ENCODE measurements at places on chromosomes 3 and 15. TPM values are rescaled to one million over a fixed set of nuclear protein-coding genes. Genes with fewer than 3 reads are reported as not detected.

Gene TTBK2
- 13.5 TPM for total RNA-seq

Gene ATP2B2
- total RNA-seq: not detected

Gene TMA7
- total RNA-seq: 292 TPM

Gene DUOXA2
- not detected for total RNA-seq

Gene CYP1A1
- total RNA-seq: not detected

Gene KCNMB3
- total RNA-seq: 1.5 TPM

Gene GOLGA8S
- total RNA-seq: under 0.01 TPM
